Upper lobe of right lung (tissue), 1 donor: ENCODE measurements at places on chromosomes 2 and 18.

DNA sequence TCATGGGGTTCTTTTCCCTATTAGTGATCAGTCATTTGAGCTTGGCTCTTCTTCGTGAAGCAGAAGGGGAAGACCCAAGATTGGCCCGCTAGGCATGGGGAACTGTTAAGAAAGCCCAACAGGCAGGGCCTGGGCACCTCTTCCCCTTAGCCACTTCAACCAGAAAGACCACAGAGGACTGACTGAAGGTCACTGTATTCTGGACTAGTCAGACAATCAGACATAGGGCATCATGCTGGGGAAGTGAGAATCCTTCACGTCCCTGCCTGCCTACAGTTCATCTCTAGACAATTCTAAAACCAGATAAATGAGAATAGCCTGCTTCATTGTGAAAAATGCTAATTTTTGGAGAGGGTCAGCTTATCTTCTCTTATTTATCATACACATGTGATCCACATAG, 28.1 kb downstream of the FAP start:
- no peak for DNase-seq
- no peaks in the 10 kb centered on the region for H3K36me3 ChIP-seq
- no peaks in the 10 kb centered on the region for H3K27me3 ChIP-seq
- no peak overlapping the region for H3K27ac ChIP-seq
- no peak overlapping the region for H3K4me3 ChIP-seq

GRCh38 chr2:101758001-101758400, 60.5 kb downstream of the MAP4K4 start:
- no peaks in the 10 kb centered on the region for H3K36me3 ChIP-seq
- DNase-seq = no peak
- no peaks in the 10 kb centered on the region for H3K27me3 ChIP-seq
- H3K4me1 ChIP-seq = peaks cover 36% of the 10 kb centered on the region
- no peak overlapping the region for H3K27ac ChIP-seq

DNA sequence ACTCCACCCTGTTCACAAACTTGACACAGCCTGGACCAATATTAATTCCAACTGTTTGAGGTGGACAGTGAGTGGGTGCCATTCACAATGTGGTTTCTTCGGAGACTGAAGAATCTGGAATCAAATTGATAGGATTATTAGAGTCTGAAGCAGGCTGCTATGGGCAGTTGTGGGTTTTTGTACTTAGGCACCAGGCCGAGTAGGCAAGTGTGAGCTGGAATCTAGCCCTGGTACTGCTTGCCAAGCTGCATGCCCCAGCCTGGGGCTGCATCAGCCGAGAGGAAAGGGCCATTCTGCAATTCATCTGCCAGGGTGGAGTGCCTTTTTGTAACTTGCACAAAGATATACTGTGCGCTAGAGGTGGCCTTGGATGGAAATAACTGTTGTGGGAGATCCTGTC, 654.7 kb upstream of the FANCL start:
- H3K4me1 ChIP-seq = no peaks in the 10 kb centered on the region
- no peak overlapping the region for H3K27ac ChIP-seq
- no peak overlapping the region for H3K4me3 ChIP-seq

DNA sequence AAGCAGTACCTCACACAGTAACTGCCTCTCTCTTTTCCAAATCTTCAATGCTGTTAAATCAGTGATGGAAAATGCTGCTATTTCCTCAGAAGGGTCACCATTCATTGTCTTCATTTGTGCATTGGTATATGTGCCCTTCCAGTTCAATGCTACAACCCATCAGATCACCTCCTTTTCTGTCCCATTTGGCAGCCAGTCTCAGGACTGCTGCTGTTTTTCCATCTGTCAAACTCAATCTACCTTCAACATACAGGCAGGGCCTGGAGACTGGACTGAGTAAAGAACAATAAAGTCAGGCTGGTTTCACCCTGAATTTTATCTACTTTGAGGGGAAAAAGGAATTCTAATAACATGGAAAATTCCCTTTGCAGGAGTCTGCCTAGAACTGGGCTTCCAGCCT, 17.9 kb downstream of the ZNF385B start:
- DNase-seq = no peak
- H3K27me3 ChIP-seq = no peaks in the 10 kb centered on the region
- no peaks in the 10 kb centered on the region for H3K4me1 ChIP-seq
- no peak overlapping the region for H3K27ac ChIP-seq
- H3K4me3 ChIP-seq = no peak overlapping the region
- no peaks in the 10 kb centered on the region for H3K36me3 ChIP-seq

DNA sequence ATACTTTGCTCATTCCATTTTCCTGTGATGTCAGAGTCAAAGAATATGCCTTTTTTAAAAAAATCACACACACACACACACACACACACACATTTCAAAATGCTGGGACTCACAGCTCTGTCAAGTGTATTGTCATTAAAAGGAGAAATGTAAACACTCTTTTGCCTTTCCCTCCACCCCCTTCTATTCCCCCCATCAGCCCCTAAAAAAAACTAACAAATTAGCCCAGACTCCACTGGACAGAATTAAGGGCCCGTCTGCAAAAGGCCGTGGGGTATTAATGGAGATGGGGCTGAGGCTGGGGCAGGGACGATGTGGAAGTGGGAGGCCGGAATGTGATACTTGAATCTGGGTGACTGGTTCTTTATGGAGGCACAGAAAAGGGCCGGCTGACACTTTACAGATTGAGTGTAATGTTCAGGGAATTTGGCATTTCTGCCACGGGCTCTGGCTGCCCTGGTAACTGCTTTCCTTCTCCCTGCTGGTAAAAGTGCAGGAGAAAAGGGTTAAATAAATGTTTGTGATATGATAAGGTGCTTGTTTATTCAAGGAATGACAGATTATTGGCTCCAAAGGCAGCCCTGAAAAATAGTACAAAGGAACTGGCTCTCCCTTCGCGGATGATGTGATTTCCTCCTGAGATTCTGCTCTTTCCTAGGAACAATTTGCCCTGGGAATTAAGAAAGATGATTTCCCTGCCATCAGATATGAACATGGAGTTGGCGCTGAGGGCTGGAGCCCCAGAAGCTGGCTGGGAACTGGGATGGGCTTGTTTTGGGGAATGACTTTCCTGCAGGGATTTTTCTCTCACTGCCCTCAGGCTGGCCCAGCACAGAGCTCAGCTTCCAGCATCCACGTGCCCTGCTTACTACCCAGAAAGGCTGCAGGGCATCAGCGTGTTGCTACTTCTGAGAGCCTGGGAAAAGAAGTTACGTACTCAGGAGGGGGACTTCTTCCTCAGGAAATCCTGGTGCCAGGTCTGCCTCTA, 52.8 kb upstream of the CTAGE1 start:
- H3K27me3 ChIP-seq = no peaks in the 10 kb centered on the region
- H3K4me1 ChIP-seq = peaks cover 43% of the 10 kb centered on the region
- H3K36me3 ChIP-seq = no peaks in the 10 kb centered on the region
- H3K27ac ChIP-seq = peak overlapping the region; percentile 63
- no peak for DNase-seq

DNA sequence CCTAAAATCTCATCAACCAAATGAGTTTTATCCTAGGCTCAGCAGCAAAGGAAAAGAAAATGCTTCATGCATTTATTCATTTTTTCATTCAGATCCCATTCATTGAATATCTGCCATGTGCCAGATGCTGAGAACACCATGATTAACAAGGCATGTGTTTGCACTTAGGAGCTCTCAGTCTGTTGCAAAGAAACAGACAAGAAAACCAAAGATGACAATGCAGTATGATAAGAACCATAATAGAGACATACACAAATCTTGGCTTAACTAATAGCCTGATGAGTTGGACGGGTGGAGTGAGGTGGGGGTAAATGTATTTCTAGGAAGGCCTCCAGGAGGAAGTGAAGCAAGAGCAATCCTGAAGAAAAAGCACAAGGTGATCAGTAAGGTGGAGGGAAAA, 177.8 kb upstream of the SCN7A start:
- no peak overlapping the region for H3K4me3 ChIP-seq
- H3K36me3 ChIP-seq = no peaks in the 10 kb centered on the region
- H3K4me1 ChIP-seq = no peaks in the 10 kb centered on the region
- no peak for DNase-seq
- H3K27ac ChIP-seq = no peak overlapping the region

GRCh38 chr2:145034511-145034910, 514.6 kb upstream of the ZEB2 start:
- H3K4me3 ChIP-seq = no peak overlapping the region
- no peak for DNase-seq
- H3K4me1 ChIP-seq = peaks cover 7% of the 10 kb centered on the region
- H3K27ac ChIP-seq = no peak overlapping the region
